T-cell (primary cell): ENCODE measurements at places on chromosomes 7 and 10.
A peak's percentile ranks its signal among the peaks of the same experiment; 100 is the strongest.

- DNase-seq: no peak
Measured at GRCh38 chr7:23791721-23792120, 81.7 kb downstream of the STK31 start.

DNA sequence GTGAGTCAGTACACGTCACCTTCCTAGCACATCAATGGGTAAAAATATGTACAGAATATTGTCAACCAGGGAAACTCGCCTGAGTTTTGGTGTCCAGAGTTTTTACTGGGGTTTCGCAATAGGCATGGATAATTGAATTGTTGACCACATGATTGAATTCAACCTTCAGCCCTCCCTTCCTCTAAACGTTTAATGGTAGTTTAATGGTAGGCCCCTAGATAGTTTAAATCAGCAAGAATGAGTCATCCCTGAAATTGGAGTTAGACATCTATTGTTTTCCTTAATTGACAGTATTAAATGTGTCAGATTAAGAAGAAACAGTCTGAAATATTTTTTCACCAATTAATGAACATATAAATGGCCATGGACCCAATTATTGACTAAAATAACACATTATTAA is 57.8 kb upstream of the CACNA2D1 start:
- DNase-seq: no peak

DNA sequence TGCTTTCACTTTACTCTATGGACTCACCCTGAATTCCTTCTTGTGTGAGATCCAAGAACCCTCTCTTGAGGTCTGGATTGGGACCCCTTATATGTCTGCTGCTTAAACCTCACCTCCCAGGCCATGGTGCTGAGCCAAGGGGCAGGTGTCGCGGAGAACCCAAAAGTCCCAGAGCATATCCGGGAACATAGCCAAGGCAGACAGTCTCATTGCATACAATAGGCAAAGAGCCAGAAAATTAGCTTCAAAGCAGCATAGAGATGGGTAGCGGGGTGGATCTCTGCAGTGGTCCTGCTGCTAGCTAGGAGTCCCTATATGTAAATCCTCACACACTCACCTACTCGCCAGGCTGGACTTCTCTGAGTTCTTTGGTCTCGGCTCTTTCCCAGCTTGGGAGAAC is 5.5 kb downstream of the CCL24 start:
- DNase-seq: no peak

GRCh38 chr7:47949703-47950102 is 1.4 kb upstream of the PKD1L1 start:
- DNase-seq: no peak

DNA sequence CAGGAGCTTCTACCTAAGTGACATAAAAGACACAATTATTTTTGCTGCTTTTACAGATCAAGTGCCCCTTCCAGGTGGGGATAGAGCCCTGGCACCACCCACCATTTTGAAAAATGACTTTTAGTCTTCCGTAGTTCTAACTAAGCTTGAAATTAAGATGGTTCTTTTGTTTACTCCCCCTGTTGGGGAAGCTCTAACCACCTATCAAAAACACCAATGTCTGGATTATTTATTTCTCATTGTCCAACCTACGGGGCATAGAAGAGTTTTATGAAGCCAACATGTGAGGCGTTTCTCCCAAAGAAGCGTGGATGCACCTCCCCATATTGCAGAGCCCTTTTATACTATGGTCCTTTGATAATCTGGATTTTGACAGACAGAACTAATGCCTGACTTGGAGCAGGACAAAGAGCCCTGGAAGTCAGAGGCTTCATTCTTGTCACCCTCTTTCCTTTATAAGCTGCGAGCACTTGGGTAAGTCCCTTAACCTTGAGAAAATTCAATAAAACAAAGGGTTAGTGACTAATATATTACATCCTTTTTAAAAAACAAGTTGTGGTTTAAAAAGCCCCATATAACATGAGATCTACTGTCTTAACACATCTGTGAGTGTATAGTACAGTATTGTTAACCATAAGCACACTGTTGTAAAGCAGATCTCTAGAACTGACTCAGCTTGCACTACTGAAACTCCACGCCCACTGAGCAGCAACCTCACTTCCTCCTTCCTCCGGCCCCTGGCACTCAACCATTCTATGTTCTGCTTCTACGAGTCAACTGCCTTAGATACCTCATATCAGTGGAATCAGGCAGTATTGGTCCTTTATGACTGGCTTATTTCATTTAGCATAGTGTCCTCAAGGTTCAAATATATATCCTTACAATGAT is 67.5 kb downstream of the ATXN7L1 start:
- DNase-seq: peak; percentile 35

- no peak for DNase-seq
Measured at GRCh38 chr7:133709036-133709880, 417.9 kb upstream of the LRGUK start.

DNA sequence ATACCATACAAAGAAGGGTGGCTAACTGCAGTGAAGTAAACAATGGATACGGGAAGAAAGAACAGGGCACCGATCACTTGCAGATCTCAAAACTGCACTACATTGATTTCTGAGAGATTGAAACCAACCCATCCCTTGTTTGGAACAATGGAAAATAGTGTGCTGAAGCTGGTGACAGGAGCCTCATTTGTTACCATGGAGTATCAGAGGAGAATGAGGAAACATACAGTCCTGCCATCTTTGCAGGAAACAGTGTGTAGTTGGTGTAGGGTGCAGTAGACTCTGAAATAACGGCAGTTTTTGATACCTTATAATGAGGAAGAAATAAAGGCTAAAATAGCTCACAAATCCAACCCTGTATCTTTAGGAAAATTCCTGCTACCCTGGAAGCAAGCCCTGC is 118.5 kb downstream of the ARHGAP21 start:
- no peak for DNase-seq

GRCh38 chr7:11166051-11166450 is 192.4 kb downstream of the PHF14 start:
- no peak for DNase-seq

GRCh38 chr7:108134486-108134885 is 4.3 kb upstream of the LAMB4 start:
- no peak for DNase-seq

DNA sequence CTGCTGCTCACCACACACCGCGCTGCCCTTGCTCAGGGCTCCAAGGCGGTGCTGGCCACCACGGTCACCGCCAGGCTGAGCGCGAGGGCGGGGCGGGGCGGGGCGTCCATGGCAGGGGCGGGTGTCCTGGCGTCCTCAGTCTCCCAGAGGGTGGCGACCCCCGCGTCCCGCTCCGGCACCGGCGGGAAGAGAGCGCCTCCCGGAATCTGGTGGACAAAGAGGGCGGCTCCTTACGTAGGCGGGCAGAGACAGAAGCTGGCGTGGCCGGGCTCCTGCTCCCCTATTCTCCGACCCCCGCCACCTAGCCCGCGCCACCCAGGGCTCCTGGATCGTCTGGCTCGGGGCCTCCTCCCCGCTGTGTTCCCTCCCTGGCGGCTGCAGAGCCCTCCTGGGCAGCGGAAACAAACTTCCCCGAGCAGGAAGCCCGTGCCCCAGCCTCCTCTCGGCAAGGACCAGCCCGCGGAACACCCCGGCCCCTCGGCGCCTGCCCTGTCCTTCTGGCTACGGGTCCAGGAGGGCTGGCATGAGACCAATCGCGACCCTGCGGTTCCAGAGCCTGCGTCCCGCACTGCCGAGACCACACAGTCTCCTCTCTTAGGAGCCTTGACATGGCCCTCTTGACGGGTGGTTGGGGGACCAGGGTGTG is 133.8 kb upstream of the ZNF92 start:
- DNase-seq: no peak

DNA sequence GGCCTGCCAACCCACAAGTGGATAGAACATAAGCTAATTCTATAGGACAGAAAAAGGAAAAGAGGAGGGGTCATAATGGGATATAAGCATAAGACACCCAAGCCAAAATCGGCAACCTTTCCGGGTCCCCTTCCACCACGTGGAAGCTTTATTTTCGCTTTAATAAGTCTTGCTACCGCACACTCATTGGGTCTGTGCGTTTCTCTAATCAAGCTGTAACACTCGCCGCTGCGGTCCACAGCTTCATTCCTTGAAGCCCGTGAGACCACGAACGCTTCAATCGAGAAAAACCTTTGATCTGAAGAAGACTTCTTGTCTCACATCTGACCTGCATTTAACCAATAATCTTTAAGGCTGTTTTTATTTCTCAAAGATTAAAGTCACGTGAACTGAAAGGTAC is 35.8 kb upstream of the HECW1 start:
- no peak for DNase-seq

DNA sequence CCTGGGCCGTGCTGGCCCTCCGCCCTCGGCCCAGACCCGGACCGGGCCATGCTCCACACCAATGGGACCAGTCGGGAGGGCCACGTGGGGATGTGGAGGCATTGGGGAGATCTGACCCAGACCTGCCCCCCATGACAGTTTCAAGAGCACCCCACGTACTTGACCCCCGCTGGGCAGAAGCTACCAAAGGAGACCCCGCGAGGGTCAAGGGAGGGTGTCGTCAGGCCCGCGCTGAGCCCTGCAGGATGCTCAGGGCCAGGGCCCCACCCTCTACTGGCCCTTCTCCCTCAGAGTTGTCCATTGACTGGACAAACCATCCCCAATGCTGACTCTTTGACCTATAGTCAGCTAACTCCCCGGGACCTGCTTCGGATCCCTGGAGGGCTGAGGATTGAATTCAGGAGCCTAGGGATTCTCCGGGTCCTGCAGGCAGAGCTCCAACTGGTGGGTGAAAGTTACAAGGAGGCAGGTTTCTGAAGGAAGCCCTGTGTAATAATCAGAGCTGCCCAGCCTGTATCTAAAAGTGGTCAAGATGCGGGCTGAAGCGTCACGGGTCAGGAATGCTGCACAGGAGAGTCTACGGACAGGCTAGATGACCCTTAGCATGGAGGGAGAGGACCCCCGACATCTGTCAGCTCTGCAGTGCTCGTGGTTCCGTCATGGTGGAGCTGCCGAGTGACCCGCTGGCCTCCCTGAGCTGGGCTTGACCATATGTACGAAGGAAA is 498 bp upstream of the CALHM2 start:
- no peak for DNase-seq

- DNase-seq: no peak
Measured at GRCh38 chr10:77943121-77943901, 16.8 kb upstream of the DLG5 start.
